AG20443 (cell line): ENCODE measurements at places on chromosomes 16 and 17.

DNA sequence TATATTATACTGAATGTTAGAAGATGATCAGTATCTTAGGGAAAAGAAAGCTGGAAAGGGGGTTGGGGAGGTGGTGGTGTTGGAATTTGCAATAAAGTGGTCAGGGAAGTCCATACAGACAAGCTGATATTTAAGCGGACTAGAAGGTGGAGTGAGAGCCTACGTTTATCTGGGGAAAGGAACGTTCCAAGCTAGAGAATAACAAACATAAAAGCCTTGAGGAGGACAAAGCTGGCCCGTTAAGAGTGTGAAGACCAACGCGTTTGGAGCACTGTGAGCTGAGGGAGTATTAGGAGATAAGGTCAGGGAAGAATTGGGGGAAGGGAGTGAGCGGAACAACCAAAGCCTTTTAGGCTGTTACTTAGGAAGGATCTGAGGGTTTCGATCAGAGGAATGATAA lies 1.4 kb downstream of the DDX42 start:
- DNase-seq = no peak

- peak; percentile 96 for DNase-seq
These were observed 3.3 kb upstream of the HOXB8 start for GRCh38 chr17:48618256-48618896.

- no peak for DNase-seq
These were observed 249.6 kb upstream of the TNRC6C start for GRCh38 chr17:77708936-77709335.

GRCh38 chr16:47774661-47775060 lies 313.5 kb downstream of the PHKB start:
- no peak for DNase-seq

GRCh38 chr16:25633549-25633948 lies 58.2 kb upstream of the HS3ST4 start:
- DNase-seq = no peak

- peak; percentile 35 for DNase-seq
These were observed 47.4 kb upstream of the NUDT7 start for GRCh38 chr16:77674888-77675287.

GRCh38 chr16:52470585-52470984 lies 76.4 kb downstream of the TOX3 start:
- DNase-seq = no peak

- no peak for DNase-seq
These were observed 360.4 kb upstream of the ZFHX3 start for GRCh38 chr16:73408311-73408710.

- DNase-seq = no peak
These were observed 6.0 kb downstream of the CAPN15 start for GRCh38 chr16:533391-534123.

GRCh38 chr17:2598166-2598565 lies 4.7 kb downstream of the PAFAH1B1 start:
- peak; percentile 52 for DNase-seq

DNA sequence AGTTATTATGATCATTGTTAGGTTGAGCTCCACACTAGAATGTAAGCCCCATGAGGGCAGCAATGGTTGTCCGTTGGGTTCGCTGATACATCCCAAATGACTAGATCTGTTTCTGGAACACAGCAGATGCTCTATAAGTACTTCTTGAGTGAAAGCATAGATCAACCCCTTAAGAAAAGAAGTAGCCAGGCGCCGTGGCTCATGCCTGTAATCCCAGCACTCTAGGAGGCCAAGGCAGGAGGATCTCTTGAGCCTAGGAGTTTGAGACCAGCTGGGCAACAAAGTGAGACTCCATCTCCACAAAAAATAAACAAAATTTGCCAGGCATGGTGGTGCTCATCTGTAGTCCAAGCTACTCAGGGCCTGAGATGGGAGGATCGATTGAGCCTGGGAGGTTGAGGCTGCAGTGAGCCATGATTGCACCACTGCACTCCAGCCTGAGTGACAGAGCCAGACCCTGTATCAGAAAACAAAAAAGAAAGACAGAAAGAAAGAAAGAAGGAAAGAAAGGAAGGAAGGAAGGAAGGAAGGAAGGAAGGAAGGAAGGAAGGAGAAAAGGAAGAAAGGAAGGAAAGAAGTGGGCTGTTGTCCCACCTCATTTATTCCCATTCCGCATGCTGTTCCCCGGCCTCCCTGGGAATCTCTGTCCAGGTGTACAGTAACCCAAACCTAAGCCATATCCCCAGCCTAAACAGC lies 54.4 kb upstream of the RPL38 start:
- no peak for DNase-seq

DNA sequence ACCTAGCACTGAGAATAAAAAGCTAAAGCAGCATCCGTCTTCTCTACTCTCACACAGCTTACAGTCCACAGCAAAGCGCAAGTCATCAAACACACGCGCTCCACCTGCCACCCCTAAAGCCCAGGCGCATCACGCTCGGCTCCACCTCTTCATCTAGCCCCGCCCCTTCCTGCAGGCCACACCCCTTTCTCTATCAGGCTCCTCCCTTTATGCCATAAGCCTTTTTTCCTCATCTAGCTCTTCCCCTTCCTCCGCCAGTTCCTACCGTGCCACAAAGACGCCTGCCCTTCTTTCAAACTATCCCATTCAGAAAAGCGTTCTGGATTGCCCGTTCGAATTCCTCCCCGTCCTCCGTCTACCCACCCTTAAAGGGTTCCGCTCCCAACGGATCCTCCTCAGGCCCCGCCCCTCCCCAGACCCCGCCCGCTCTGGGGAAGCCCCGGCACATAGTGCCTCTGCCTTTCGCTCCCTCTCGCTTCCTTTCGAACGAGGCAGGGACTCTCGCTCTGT lies 417 bp downstream of the C16orf46 start:
- DNase-seq = peak; percentile 90

DNA sequence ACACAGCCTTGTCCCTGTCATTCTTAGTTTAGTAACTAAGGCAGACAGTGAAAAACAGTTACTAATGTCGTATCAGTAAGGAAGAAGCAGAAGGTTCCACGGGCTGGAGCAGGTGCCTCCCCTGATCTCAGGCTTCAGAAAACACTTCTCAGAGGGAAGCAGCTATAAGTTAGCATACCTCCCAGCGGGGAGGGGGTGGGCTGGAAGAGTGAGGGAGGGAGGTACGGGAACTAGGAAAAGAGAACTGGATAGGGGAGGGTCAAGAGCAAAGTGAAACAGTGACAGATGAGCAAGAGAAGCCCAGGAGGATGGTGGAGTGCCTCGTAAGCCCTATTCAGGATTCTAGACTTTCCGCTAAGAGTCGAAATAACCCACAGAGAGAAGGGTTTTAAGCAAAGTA lies 186.3 kb upstream of the XYLT1 start:
- no peak for DNase-seq

DNA sequence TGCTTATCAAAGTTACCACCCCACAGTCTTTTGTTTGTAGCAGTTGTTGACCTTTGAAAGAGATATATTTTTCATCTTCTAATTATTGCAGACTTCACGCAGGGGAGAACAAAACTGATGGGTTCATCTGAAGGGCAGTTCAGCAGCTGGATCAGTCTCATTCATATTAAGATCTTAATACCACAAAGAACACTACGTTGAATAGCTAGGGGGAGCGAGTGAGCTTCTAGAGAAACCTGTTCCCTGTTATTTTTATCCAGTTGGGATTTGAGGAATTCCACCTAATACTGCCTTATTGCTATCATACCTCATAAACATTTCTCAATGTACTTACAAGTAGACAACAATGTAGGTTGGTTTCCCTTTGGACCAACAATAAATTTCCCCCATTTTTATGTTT lies 306.1 kb upstream of the KIF2B start:
- DNase-seq = no peak

- DNase-seq = peak; percentile 2
These were observed 12.1 kb downstream of the UBN1 start for GRCh38 chr16:4859190-4859899.

DNA sequence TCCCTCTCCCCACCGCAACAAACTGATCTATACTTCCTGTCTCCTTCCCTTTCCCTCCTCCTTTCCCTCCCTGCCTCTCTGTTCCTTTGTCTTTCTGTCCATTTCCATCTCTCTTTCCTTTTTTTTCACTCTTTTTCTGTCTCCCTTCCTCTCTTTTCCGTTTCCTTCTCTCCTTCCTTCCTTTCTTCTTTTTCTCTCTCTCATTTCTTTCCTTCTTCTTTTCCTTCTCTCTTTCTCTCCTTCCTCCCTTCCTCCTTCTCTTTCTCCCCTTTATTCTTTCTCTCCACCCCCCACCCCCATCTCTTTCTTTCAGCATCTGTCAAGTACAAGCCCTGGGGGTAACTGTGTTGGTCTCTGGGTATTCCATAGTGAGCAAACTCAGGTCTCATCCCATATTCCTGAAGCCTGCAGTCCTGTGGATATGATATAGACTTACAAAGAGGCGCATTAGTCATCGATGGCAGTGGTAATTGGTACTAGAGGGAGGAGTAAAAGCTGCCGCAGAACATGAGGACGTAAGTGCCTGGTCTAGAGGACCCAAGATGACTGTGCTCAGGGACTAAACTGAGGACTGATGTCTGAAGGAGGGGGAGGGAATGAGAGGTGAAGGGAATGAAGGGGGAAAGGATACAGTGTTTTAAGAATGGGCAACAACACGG lies 50.4 kb downstream of the VAT1L start:
- DNase-seq = no peak

GRCh38 chr17:50372222-50372757 lies 694 bp downstream of the MRPL27 start:
- DNase-seq = no peak

GRCh38 chr17:39729280-39729851 lies 966 bp downstream of the MIEN1 start:
- DNase-seq = no peak

GRCh38 chr17:27239046-27239445 lies 54.9 kb upstream of the WSB1 start:
- no peak for DNase-seq

GRCh38 chr17:28118362-28118761 lies 75.9 kb downstream of the NLK start:
- DNase-seq = no peak

DNA sequence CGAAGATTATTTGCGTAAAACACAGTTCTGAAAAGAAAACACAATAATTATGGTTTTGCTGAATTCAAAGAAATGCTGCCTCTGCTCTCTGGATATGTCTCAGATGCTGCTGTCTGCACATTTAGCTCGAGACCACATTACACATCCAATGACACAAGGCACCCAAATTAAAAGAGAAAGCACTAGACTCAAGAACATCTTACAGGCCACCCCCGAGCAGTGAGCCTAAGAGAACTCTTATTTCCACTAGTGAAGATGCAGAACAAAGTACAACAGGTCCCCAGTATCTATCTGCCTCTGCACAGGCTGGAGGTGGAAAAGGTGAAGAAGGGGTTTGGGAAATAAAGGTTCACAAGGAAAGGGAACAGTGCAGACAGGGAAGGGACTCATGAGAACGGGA lies 33.5 kb downstream of the GRB2 start:
- DNase-seq = no peak

GRCh38 chr16:77299395-77299794 lies 100.2 kb downstream of the SYCE1L start:
- DNase-seq = no peak

GRCh38 chr17:19284005-19284959 lies 47.1 kb downstream of the EPN2 start:
- DNase-seq = no peak

- peak; percentile 33 for DNase-seq
These were observed 22.6 kb upstream of the PMP22 start for GRCh38 chr17:15287538-15288267.

DNA sequence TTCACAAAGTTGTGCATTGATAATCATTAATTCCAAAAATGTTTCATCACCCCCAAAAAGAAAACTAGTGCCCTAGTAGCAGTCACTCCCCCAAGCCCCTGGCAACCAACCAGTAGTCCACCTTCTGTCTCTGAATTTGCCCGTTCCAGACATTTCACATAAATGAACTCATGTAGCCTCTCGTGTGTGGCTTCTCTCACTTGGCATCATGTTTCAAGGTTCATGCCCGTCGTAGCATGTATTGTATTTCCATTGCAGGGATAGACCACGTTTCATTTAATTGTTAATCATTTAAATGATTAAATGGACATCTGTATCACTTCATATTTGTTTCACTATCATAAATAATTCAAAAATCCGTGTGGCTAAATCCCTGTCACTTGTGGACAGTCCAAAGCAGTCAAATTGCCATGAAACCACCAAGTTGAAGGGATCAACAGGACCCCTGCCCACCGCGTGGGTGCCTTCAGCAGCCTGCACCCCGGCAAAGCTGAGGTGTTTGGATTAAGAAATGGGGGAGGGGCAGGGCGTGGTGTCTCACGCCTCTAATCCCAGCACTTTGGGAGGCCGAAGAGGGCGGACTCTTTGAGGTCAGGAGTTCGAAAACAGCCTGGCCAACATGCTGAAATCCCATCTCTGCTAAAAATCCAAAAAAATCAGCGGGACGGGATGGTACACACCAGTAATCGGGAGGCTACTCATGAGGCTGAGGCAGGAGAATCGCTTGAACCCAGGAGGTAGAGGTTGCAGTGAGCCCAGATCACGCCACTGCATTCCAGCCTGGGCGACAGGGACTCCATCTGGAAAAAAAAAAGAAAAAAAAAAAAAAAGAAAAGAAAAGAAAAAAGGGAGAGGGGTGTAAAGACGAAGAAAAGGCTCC lies 8.7 kb upstream of the FLYWCH2 start:
- no peak for DNase-seq

GRCh38 chr17:6532441-6532885 lies 23.9 kb downstream of the PITPNM3 start:
- no peak for DNase-seq

GRCh38 chr17:40518401-40519088 lies 17.1 kb upstream of the TNS4 start:
- no peak for DNase-seq

DNA sequence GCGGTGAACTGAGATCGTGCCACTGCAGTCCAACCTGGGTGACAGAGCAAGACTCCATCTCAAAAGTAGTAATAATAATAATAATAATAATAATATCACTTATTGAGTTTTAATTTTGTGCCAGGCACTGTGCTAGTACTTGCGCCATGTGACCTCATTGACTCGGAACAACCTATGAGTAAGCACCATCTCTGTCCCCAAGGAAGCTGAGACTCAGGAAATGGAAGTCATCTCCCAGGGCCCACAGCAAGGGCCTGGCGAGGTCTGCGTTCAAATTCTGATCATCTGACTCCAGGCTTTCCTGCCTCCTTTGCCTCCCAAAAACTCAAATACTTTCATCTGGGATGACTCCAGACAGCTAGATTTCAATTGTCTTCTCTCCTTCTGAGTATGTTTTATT lies 162.9 kb downstream of the SEC14L1 start:
- DNase-seq = peak; percentile 60

- no peak for DNase-seq
These were observed 10.2 kb upstream of the NFATC3 start for GRCh38 chr16:68074850-68075555.

DNA sequence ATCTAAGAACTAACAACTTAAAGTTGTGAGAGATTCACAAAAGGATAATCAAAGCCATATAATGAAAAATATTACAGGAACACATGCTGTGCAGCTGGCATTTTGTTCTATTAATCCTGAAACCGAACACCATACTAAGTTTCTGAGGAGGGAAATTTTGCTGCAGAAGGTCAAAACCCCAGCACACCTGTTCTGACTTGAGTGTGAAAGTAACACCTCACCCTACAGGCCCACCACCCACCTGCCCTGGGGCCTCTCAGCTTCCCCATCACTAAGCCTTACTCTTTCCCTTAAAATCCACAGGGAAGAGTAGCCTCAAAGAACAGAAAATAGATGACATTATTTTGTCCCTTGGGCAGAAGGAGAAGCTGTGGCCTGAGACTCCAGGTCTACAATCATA lies 44.8 kb downstream of the STAT5A start:
- DNase-seq = no peak
